ENCODE measurements at places on chromosomes 13 and 19.

- no peak for DNase-seq
These were observed 128.6 kb downstream of the DLEU7 start for GRCh38 chr13:50714891-50715290.

- DNase-seq = no peak
These were observed 77.2 kb downstream of the SPACA7 start for GRCh38 chr13:112453207-112453829.

DNA sequence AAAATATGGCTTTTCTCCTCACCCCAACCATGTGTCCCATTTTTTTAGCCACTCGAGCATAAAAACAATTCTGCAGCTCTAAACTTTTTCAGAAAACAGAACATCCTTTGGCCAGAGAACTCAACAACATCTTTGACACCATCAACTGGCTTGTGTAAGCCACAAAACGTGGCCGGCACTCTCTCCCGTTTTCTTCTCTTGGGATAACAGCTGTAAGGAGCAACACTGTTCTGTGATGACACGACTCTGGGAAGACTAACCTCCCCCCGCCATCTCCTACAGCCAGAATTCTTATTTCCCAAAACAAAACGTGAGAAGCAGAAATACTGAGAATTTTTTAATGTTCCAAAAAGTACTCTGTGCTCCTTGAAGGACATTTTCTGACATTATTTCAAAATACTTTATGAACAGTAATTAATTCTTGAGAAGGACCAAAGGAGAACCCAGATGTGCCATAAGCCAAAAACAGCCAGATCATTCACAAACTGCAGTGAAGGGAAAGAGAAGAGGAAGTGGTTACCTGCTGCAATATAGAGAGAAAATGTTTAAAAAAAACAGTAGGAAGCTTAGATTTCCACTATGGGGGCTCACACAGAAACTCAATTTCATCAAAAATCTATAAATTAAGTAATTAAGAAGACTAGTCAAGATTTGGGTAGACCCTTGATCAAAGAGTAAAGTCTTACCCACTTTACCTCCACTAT lies 25.8 kb downstream of the COL4A1 start:
- DNase-seq = no peak

- DNase-seq = no peak
These were observed 76.7 kb downstream of the RASA3 start for GRCh38 chr13:114055766-114056165.

DNA sequence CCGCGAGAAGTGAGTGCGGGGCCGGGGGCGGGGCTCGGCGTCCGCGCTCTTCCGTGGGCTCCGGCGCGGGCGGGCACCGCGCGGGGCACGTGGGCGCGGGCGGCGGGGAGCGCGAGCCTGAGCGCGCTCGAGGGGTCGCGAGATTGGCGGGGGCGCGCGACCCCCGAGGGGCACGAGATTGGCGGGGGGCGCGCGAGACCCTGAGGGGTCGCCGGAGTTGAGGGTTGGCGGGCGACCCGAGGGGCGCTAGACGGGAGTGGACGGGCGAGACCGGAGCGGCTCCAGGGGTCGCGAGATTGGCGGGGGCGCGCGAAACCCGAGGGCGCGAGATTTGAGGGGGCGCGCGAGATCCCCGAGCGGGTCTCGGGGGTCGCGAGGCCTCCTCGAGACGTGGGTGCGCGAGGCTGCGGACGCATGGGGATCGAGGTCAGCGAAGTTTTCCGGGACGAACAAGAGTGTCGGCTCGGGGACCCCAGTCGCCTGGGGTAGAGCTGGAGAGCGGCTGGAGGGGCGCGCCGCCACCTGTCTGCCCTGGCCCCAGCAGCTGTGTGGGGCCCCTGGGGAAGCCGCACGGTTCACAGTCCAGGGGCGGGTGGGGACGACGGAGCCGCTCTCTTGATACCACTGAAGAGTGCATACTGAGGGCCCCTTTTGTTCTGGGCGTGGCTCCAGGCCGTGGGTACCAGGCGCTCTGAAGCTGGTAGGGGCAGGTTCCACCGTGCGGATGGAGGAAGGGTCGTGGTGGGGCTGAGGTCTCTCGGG lies 682 bp downstream of the SSBP4 start:
- no peak for DNase-seq

DNA sequence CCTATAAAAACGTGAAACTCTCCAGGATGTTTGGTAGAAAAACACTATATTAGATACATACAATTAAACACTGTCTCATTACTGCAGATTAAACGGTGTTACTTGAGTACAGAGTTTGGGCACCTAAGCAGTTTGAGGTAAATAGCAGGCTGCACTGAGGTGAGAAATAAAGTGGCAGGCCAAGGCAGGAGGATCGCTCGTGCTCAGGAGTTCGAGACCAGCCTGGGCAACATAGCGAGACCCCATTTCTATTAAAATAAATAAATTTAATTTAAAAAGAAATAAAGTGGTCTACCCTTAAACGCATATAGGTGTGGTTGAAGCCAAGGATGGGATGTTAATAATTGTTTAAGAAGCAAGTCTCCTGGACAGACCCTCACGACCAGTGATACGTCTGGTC lies 1.2 kb downstream of the PSPC1 start:
- no peak for DNase-seq

DNA sequence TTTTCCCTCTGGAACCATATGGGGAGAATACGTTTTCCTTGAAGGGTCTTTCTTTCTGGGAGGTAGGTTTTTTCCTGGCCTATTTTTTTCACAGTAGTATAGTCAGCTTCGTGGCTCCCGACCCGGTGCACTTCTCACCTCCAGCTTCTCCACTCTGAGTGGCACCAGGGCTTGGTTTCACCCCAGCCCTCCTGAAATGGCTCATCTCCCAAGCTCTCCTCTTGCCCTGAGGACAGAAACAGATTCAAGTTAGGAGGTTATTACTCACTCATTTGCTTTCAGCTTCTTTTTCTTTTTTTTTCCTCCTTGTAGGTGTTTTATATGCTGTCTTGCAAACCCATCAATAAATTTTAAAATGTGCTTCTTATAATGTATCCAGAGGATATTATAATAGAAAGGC lies 199.3 kb downstream of the RFC3 start:
- no peak for DNase-seq

- no peak for DNase-seq
These were observed 40.4 kb upstream of the ZNF254 start for GRCh38 chr19:24046550-24046949.

- DNase-seq = no peak
These were observed 244.4 kb downstream of the DLEU7 start for GRCh38 chr13:50599046-50599445.

GRCh38 chr13:32737111-32737571 lies 150.9 kb downstream of the PDS5B start:
- peak; percentile 44 for DNase-seq

GRCh38 chr13:73732350-73732749 lies 401.9 kb downstream of the KLF12 start:
- DNase-seq = no peak

- no peak for DNase-seq
These were observed 27.6 kb downstream of the AP2S1 start for GRCh38 chr19:46823049-46823448.

- no peak for DNase-seq
These were observed 11.3 kb downstream of the ATP7B start for GRCh38 chr13:51999921-52000320.

DNA sequence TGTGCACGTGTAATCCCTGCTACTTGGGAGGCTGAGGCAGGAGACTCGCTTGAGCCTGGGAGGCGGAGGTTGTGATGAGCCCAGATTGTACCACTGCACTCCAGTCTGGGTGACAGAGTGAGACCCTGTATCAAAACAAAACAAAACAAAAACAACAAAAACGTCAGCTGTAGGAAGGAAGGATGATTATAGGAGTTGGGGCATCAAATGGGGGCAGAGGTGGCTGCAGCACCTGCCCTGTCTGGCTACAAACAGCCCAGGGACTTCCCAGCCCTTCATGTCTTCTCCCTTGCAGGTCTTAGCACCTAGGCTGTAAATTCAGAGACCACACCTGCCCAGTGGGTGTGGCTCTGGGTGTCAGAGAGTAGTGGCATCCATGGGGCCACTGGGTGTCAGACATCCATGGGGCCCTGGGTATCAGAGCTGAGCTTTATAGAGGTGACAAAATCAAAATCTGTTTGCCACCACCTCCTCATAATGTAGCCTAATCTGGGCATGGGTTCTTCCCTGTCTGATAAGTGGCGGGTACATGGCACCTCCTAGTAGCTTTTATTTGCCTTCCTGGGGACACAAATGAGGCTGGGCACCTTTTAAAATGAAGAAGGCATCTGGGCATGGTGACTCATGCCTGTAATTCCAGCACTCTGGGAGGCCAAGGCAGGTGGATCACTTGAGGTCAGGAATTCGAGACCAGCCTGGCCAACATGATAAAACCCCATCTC lies 4.7 kb upstream of the B3GNT3 start:
- DNase-seq = no peak

- DNase-seq = no peak
These were observed 8.0 kb downstream of the ZNF671 start for GRCh38 chr19:57719424-57719823.

- DNase-seq = no peak
These were observed at the start of gene NCAN for GRCh38 chr19:19211499-19212420. Gene NCAN (plus strand): TSS chr19:19211958. CDS start chr19:19216954, 4,996 bp downstream.
